ENCODE measurements at places on chromosomes 7 and 10.

- DNase-seq = no peak
Measured at GRCh38 chr10:32629910-32630309, 184.0 kb downstream of the CCDC7 start.

DNA sequence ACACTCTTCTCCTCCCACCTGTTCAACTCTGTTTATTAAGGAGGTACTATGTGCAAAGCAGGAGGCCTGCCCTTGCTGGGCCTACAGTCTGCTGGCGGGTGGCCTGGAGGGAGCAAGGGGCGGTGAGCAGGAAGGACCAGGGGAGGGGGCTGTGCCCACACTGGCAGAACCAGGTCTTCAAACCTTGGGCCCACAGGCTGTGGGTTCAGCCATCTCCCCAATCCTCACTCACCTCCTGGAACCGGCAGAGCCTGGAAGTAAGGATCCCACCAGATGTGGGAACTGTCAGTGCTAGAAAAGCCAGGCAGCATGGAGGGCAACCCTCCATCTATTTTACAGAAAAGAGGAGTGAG lies 50.8 kb downstream of the CAMK2B start:
- DNase-seq = no peak

- DNase-seq = no peak
Measured at GRCh38 chr10:116147147-116147905, 125.7 kb downstream of the GFRA1 start.

- DNase-seq = no peak
Measured at GRCh38 chr10:31399631-31400030, 80.6 kb downstream of the ZEB1 start.

DNA sequence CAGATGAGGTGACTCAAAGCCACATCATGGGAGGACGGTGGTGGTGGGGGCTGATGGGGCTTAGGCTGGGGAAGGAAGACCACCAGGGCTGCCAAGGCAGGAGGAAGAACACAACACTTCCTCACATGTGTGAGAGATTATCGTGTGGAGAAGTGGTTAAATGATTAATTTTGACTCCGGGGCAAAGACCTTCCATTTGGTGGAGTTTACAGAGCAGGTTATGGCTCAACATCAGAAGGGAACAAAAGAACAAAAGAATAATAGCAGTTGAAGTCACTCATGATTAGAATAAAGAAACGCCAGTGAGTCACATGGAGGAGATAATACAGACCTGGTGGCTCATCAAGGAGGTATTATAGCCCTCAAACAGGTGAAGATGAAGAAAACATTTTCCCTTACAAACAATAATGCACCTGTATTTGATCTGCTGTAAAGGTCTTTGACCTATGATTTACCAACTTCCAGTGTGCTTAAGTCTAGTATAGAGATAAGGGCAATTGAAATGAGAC lies 170.1 kb downstream of the PKD1L1 start:
- DNase-seq = no peak

GRCh38 chr7:149028346-149029109 lies at the start of gene PDIA4:
PDIA4 (minus strand) TSS chr7:149028505; CDS start chr7:149028408, 97 bp downstream.
- DNase-seq = peak; percentile 99

- DNase-seq = no peak
Measured at GRCh38 chr10:30176776-30177533, 117.6 kb upstream of the JCAD start.

All from stimulated activated CD4-positive, alpha-beta T cell treated with anti-CD3 and anti-CD28 coated beads, Interleukin-2, amount 100 ng/mL, for 48 hours (primary cell).